ENCODE measurements at places on chromosomes 2 and 18.

DNA sequence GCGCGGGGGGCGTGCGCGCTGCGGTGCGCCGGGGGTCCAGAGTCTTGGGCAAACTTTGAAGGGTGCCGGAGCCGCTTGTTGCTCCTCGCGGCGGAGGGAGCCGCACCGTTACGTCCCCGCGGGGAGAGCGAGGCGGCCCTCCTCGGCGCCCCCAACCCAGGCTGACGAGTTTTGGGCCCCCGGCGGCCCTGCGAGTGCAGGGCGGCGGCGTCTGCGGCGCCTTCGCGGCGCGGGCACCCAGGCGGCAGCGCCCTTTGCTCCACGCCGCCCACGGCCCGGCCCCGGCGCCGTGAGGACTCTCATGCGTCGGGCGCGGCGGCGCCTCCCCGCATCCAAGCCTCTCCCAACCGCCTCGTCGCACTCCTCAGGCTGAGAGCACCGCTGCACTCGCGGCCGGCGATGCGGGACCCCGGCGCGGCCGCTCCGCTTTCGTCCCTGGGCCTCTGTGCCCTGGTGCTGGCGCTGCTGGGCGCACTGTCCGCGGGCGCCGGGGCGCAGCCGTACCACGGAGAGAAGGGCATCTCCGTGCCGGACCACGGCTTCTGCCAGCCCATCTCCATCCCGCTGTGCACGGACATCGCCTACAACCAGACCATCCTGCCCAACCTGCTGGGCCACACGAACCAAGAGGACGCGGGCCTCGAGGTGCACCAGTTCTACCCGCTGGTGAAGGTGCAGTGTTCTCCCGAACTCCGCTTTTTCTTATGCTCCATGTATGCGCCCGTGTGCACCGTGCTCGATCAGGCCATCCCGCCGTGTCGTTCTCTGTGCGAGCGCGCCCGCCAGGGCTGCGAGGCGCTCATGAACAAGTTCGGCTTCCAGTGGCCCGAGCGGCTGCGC lies 814 bp downstream of the FZD7 start:
- DNase-seq: peak; percentile 12

GRCh38 chr2:239496700-239497099 lies 95.9 kb upstream of the HDAC4 start:
- no peak for DNase-seq

DNA sequence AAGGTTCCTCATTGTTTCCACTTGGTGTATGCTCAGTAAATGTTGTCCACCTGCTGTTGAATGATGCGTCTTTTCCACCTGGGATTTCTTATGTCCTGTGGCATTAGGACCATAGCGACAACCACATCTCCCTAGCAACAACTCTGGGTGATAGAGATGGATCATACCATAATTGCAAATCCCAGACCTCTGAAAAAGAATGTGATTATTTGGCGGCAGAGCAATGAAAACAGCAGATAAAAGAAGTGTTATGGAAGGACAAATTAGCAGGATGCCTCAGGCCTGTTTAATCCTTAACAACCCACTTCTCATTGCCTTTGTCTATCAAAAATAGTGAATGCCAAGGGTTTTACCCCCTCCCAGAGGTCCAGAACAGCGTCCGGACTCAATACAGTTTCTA lies 278.9 kb downstream of the TSN start:
- DNase-seq: no peak

GRCh38 chr2:182717416-182717815 lies 1.4 kb downstream of the DNAJC10 start:
- peak; percentile 26 for DNase-seq

DNA sequence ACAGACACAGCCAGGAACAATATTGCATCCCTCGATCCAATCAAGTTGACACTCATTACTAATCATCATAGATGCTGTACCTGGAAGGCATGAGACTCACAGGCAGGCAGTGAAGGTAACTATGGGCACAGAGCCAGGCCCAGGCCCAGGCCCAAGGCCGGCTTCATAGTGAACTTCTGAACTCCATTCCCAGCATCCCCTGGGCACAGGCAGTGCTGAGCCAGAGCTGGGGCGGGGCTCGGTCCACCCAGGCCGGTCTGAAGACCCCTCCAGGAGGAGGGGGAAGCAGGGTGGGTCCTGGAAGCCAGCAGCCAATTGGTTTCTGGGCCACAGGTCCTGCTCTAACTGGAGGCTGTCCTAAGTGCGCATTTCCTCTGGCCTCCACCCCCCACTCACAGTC lies 37.6 kb downstream of the MLPH start:
- no peak for DNase-seq
